ENCODE measurements at places on chromosomes 12 and 14.

GRCh38 chr12:65534238-65534841 lies 255.9 kb downstream of the MSRB3 start:
- no peak for DNase-seq

DNA sequence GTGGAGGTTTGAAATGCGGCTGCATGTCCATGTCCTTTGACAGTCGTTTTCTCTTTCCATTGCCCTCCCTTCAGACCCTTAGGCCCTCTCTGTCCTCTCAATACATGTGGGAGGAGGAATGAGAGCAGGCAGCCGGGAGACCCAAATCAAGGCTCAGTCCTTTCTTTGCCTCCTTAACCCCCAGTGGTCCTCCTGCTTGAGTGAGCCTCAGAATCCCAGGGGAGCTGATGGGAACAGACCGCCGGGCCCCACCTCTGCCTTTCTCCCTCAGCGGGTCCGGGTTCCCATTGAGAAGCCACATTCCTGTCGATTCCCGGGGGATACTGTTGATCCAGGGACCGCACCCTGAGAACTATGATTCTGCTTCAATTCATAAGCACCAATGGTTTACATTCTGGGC lies 77.9 kb upstream of the RFLNA start:
- no peak for DNase-seq

DNA sequence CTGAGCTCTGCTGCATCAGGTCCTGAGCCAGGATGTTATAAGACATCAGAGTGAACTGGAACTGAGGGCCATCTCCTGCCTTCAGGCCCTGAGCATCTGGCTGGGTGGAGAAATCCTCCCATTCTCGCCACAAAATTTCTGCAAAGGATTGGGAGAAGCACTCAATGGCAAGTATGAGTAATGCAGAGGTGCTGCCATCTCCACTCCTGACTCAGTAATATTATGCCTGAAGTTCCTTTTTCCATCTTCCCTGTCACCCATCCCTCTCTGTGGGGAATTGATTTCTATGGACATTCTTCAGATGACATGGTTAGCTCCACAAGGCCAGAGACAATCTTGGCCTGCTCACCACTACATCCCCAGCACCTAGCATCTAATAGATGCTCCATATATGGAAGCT lies 4.7 kb downstream of the ANGEL1 start:
- no peak for DNase-seq

DNA sequence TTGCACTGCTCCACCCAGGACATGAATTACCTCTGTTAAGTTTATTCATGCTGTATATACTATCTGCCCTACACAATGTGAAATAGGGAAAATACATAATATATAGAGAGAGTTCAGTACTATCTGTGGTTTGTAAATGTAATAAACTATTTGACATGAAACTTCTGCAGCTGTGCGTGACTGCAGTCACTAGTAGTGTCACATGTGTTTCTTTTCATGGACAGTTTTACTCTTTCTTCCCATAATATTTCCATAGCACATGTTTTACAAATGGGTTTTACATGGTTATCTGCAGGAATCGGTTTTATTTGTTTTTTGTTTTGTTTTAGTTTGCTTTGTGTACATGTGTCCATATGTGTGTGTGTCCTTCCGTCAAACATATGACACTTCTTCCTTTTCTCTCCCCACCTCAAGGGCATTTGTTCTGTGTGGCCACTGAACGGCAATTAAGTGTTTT lies 1644.1 kb upstream of the FLRT2 start:
- DNase-seq, result no peak

- DNase-seq, result no peak
These were observed 130.4 kb upstream of the PARP11 start for GRCh38 chr12:4003576-4003975.

GRCh38 chr12:1618489-1618888 lies 10.5 kb upstream of the WNT5B start:
- DNase-seq, result no peak

DNA sequence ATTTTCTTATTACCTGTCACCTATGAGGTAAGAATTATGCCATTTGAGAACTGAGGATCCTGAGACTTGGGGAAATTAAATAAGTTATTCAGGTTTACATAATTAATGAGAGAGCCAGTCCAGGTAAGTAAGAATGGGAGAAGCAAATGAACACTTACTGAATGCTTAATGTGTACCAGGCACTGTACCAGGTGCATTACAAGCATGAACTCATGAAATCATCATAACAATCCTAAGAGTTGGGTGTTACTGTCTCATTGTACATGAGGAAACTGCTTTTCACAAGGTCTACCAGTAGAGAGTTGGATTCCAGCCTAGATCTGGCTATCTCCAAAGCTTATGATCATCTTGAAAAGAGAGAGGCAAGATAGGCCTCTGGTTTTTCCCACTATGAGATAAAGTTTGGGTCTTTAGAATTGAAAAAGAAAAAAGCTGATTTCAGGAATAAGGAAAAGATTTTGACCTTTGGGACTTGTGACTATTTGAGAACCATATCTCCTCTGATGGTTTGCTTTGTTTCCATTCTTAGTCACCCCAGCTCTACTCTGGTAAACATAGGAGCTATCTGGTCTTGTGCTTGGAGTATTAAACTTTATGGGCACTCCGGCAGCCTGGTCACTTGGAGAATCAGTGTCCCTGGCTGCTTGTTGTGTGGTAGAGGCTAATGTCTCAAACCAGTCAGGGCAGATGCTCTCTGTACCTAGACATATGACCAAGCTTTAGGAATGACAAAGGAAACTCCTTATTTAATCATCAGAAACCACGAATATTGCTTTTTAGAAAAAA lies 48.0 kb downstream of the PTHLH start:
- DNase-seq, result no peak
